ENCODE measurements at places on chromosomes 2 and 18.

- DNase-seq: no peak
Measured at GRCh38 chr2:120939595-120940318, 204.1 kb downstream of the GLI2 start.

DNA sequence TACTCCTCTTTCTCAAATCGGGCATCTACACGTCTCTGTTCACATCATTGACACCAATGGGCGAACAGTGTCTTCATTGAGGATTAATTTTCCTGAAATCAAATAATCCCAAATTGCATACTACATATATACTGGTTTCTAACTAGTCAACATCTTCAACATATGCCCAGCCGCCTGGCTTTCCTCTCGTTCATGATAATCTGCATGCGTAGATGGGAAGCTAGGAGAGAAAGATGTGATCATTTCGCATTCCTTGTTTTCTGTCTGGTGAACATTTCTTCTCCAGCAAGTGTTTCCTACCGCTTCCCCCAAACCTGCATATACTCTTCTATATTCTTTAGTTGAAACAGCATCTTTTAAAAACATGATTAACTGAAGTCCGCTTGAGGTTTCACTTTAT lies 7.4 kb downstream of the TWIST2 start:
- DNase-seq: no peak

GRCh38 chr2:170747921-170748320 lies 22.3 kb upstream of the ERICH2 start:
- no peak for DNase-seq

- no peak for DNase-seq
Measured at GRCh38 chr2:199430214-199430613, 27.5 kb downstream of the SATB2 start.

GRCh38 chr2:148524519-148524919 lies 120.0 kb upstream of the EPC2 start:
- peak; percentile 51 for DNase-seq

DNA sequence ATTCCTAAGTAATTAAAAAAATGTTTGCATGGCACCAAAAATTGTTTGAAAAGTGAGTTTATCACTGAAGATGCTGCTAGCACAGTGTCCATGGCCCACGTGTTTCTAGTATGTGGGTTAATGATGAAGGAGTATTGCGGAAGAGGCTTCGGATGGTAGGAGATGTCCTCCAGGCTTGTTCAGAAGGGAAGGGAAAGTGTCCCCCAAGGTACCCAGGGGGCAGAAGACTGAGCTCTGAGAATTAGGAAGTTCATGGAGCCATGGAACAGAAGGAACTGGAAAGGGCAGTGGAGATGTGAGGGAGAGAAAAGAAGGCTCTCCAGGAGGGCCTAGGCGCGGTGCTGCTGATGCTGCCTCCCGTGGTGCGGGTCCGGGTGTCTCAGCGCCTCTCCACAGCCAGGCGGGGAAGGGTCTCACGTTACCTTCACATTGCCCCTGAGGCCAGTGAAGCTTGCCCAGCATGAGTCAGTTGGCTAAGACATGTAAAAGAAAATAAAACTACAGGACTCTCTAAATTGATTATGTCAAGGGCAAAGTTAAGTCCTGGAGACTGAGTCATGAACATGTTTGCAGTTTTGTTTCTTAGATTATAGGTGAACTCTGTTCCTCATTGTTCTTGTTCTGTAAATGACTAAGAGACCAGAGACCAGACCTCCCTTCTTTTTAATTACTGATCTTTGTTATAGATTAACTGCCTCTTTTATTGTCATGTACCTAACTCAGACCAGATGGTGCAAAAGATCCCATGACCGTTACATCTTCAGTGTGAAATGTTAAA lies 89.0 kb downstream of the MTCL1 start:
- DNase-seq: no peak

GRCh38 chr18:63758615-63759240 lies 16.5 kb upstream of the SERPINB7 start:
- DNase-seq: no peak

DNA sequence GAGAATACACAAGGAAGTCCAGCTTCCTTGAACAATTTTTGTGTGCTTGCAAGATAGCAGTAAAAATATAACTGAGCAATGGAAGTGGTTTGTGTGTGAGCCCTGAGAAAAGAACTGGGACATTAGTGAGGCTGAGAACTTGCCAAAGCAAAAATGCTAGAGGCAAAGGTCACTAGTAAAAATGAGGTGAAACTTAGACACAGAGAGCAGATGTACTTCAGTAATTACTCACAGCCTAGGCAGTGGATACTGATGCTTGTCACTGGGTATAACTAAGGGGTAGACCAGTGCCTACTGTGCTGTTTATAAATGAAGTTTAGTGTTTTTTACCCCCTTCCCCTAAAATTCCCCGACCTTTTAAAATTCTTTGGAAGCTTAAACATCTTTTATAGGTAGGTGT lies 450.1 kb downstream of the LPIN1 start:
- DNase-seq: no peak

DNA sequence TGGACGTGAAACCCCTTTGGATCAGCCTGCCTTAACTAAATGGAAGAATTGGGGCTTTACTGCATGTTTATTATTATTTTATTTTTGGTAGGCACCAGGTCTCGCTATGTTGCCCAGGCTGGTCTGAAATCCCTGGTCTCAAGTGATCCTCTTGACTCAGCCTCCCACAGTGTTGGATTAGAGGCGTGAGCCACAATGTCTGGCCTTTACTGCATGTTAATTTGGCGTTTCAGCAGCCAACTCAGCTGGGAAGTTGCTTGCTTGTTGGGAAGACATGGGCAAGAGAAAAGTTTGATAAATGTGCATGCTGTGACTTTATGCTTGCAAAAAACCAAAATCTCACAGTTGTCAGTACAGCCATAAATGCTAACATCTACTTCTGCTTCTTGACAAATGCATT lies 105.1 kb downstream of the FMNL2 start:
- no peak for DNase-seq

DNA sequence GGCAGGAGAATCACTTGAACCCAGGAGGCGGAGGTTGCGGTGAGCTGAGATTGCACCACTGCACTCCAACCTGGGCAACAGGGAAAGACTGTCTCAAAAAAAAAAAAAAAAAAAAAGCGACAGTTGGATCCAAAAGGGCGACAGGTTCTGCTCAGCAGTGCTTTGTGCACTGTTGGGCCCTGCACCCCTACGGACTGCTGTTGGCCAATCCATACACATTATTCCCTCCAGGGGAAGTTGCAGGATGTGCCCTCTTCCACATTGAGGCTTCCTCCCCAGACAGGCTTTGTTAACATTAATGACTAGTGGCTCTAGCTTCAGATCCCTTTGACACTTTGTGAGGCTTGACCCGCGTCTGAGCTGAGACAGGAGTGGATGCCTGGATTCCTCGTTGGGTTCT lies 9.4 kb downstream of the NT5DC4 start:
- DNase-seq: no peak

DNA sequence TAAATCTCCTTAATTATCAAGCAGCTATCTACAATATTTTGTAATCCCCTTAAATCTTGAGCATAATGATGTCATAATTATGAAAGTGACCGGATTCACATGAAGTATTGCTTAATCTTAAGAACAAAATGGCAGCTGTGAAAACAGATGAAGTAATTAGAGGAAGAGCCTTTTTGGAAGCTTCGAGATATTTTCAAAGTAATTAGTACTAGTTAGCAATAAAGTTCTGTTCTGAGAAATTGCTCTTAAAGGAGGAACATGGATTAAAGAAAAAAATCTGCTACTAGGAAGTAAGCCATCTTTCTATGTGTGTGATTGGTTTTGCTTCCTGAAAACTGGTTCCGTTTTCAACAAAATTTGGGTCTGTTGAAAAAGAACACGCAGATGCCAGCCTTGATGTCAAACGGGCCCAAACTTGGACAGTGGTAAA lies 18.3 kb downstream of the CLUL1 start:
- no peak for DNase-seq

- no peak for DNase-seq
Measured at GRCh38 chr2:69244882-69245281, 142.1 kb downstream of the GFPT1 start.

GRCh38 chr2:10398496-10398895 lies 49.6 kb downstream of the ODC1 start:
- no peak for DNase-seq

GRCh38 chr2:113700186-113700841 lies 56.1 kb downstream of the SLC35F5 start:
- peak; percentile 53 for DNase-seq

DNA sequence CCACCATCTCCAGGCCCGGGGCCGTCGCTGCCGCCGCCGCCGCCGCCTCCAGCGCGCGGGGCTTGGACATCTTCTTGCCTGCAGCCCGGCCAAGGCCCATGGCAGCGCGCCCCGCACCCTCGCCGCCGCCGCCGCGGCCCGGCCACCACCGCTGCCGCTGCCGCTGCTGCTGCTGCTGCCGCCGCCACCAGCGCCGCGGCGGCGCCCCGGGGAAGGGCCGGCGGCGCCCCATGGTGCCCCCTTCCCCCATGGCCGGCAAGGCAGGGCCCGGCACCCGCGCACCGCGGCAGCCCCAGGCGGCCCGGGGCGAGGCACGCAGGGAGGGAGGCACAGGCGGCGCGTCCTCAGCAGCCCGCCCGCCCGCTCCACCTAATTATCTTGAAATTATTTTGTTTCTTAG lies 3057.4 kb downstream of the RPIA start:
- no peak for DNase-seq

GRCh38 chr2:162379719-162380580 lies 36.0 kb downstream of the GCA start:
- DNase-seq: no peak

- no peak for DNase-seq
Measured at GRCh38 chr18:58728719-58729118, 57.5 kb downstream of the MALT1 start.
